ENCODE measurements at places on chromosomes 6 and 20. TPM values are rescaled to one million over a fixed set of nuclear protein-coding genes. Genes with fewer than 3 reads are reported as not detected.

ALDH8A1 gene
- total RNA-seq: 0.37 TPM

SMOC2 gene
- not detected for total RNA-seq

TGM6 gene
- total RNA-seq: not detected

ZNF133 gene
- 17.8 TPM for total RNA-seq

DNA sequence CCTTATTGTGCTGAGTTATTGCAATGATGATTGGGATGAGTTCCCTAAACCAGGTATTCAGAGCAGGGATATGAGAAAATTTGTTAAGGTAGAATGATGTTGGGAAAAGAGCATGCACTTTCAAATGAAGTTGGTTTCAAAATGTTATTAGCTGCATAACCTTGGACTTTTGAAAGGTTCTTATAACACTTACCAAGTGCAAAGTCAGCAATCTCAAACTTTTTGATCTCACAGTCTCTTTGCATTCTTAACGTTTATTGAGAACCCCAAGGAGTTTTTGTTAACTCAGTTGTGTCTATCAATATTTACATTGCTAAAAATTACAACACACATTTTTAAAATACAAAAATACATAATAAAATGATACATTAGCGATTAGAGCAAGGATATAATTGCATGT is 802.4 kb downstream of the PHF3 start:
- DNase-seq: no peak

GRCh38 chr6:155543166-155543847 is 87.7 kb upstream of the NOX3 start:
- DNase-seq: peak; percentile 35

GRCh38 chr6:151131324-151132007 is 108.3 kb upstream of the AKAP12 start:
- no peak for DNase-seq

- DNase-seq: no peak
Measured at GRCh38 chr6:134574491-134574890, 256.6 kb upstream of the SGK1 start.

DNA sequence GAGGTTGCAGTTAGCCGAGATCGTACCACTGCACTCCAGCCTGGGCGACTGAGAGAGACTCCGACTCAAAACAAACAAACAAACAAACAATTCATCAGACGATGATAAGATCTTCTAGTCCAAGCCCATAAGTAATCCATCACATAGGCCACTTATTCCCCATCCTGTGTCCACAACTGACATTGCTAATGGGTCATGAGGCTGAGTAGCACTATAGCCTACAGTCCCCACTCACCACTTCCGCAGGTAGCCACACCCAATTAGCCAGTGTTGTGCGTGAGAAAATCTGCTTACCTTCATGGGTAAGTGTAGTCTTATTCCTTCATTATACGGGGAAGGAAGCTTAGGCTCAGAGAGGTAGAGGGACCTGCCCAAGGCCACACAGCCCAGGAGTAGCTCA is 13.1 kb downstream of the JPH2 start:
- DNase-seq: no peak

DNA sequence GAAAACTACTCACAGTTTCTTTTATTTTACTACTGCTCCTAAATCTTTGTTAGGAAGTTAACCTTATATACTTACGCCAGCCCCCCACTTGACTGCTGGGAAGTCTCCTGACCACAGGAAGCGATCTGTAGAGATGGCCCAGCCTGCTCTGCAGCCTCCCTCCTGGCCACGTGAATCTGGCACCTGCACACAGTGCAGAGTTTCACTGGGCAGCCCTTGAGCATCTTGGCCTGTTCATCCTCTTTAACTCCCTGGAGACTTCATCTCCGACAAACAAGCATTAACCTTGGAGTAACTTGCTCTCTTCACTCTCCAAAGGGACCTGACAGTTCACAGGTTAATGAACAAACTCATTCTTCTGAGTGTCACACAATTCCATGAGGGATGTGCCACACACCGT is 294.1 kb downstream of the BTBD9 start:
- no peak for DNase-seq

- DNase-seq: no peak
Measured at GRCh38 chr20:9202420-9203080, 133.7 kb downstream of the PLCB4 start.

DNA sequence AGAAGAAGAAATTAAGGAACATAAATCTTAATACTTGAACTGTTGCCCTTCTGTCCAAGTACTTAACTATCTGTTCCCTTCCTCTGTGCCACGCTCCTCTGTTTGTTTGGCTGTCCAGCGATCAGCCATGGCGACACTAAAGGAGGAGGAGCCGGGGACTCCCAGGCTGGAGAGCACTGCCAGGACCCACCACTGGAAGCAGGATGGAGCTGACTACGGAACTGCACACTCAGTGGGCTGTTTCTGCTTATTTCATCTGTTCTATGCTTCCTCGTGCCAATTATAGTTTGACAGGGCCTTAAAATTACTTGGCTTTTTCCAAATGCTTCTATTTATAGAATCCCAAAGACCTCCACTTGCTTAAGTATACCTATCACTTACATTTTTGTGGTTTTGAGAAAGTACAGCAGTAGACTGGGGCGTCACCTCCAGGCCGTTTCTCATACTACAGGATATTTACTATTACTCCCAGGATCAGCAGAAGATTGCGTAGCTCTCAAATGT is 17.1 kb downstream of the IRF4 start:
- peak; percentile 54 for DNase-seq

DNA sequence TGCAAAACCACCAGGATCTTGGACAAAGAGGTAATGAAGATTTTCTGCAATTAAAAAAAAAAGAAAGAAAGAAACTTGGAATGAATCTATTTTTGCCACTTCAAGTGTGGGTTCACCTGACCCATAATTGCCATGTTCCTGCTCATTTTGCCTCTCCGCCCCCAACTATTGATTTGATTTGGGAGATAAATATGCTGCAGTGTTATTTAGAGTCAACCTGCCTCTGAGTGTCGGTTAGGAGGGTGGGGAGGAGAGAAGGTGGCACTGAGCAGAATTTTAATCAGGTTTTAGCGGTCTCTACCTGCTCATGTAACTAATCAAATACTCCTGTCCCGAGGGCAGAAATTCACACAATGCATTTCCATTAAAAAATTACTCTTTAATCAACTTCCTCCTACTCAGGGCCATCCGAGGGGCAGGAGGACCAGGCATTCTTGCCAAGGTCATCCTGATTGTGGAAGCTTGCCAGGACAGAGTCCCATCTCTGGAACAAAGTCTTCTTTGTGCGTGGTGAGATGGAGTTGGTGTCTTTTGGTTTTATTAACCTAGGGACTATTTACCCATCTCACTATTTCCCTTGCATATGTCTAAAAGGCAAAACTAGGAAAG is 300.1 kb downstream of the CDH26 start:
- DNase-seq: no peak

- DNase-seq: no peak
Measured at GRCh38 chr6:154606457-154606856, 96.0 kb upstream of the CNKSR3 start.

DNA sequence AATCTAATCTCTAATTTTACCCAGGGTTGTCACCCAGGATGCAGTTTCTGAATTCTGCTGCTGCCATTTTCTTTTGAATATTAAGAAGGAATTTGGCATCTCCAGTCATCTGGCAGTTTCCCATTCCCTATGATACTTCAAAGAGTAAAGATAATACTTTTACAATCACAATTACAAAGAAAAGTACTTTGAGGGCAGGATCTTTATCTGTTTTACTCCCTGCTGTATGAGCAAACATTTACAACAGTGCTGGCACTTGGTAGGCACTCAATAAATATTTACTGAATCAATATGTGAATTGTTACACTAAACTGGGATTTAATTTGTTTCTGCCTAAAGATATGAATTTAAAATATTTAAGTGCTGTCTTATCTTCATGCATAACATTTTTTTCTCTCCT is 224.9 kb downstream of the EPHA7 start:
- DNase-seq: no peak

GRCh38 chr6:69954733-69955132 is 88.4 kb downstream of the COL19A1 start:
- no peak for DNase-seq

GRCh38 chr6:84524636-84525035 is 239.8 kb downstream of the TBX18 start:
- no peak for DNase-seq

DNA sequence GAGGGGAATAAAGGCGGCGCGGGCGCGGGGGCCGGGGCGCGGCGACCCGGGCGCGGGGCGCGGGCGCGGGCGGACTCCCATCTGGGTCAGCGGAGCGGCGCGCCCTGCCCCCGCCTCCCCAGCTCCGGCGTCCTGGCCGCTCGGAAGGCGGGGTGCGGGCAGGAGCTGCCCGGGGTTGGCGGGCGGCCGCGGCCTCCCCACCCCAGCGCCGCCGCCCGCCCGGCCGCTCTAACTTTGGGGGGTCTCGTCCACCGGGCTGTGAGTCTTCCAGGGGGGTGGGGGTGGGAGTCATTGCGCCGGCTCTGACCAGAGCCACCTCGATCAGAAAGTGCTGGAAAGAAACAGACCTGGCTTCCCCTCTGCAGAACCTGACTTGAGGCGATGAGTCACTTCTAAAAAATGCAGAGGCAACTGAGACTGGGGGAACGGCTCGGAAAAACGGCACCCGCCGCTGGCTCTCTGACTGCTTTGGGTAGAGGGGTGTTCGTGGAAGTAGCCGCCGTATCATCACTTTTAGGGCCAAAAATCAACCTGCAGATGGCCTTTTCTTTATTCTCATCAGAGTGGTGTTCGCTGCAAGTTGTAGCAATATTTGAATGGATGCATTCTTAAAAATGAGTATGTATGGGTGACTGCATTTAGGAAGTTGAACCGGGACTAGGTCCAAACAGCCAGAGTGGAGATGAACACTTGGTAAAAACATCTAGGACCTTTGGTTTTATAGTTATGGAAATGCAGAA is 667 bp downstream of the CAP2 start:
- peak; percentile 67 for DNase-seq

- DNase-seq: peak; percentile 80
Measured at GRCh38 chr20:47181056-47181862, 175.2 kb downstream of the ZMYND8 start.

All from dermis blood vessel endothelial cell (primary cell).